ENCODE measurements at places on chromosomes 7 and 10.

GRCh38 chr7:120833546-120833945, 24.4 kb downstream of the TSPAN12 start:
- no peak for DNase-seq

- DNase-seq, result no peak
Measured at GRCh38 chr10:103856797-103857170, 1.4 kb upstream of the SH3PXD2A start.

- DNase-seq, result peak; percentile 94
Measured at GRCh38 chr7:154913638-154914307, 89.2 kb downstream of the PAXIP1 start.

GRCh38 chr10:35770817-35771355, 128.8 kb upstream of the FZD8 start:
- DNase-seq, result no peak

GRCh38 chr7:73683056-73683787, at the start of the genes BUD23 and DNAJC30:
Gene BUD23, plus strand, starts transcription at chr7:73683597. Its CDS starts 29 bp downstream, at chr7:73683626.
Gene DNAJC30, minus strand, starts transcription at chr7:73683453. Its CDS starts 30 bp downstream, at chr7:73683423.
- peak; percentile 83 for DNase-seq

DNA sequence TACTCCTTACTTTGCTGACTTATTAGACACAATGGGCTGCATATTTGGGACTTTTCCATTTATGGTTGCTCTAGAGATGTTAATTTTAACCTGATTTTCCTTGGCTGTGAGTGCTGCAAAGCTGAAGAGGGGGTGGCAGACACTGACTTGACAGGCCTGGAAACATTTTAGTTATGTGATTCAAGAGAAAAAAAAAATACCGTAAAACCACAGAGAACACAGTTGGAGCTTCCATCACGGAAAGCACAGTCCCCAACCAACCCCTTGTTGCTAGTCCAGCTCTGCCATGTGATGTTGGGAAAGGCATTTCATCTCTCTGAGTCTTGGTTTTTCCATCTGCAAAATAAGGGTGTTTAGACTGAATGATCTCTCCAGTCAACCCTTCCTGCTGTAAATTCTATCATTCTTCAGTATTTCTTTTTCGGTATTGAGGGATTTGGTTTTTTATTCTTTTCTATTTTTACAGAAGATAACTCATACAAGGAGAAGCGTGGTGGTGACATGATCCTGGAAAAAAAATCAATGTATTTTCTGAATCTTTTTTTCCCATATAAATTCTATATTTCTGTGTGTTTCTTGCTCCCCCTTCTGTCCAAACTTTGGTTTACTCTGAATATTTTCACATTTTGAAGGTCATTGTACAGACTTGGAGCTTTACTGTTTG, 246.1 kb downstream of the REEP3 start:
- DNase-seq, result no peak

GRCh38 chr10:77911535-77912123, 14.9 kb downstream of the DLG5 start:
- no peak for DNase-seq

DNA sequence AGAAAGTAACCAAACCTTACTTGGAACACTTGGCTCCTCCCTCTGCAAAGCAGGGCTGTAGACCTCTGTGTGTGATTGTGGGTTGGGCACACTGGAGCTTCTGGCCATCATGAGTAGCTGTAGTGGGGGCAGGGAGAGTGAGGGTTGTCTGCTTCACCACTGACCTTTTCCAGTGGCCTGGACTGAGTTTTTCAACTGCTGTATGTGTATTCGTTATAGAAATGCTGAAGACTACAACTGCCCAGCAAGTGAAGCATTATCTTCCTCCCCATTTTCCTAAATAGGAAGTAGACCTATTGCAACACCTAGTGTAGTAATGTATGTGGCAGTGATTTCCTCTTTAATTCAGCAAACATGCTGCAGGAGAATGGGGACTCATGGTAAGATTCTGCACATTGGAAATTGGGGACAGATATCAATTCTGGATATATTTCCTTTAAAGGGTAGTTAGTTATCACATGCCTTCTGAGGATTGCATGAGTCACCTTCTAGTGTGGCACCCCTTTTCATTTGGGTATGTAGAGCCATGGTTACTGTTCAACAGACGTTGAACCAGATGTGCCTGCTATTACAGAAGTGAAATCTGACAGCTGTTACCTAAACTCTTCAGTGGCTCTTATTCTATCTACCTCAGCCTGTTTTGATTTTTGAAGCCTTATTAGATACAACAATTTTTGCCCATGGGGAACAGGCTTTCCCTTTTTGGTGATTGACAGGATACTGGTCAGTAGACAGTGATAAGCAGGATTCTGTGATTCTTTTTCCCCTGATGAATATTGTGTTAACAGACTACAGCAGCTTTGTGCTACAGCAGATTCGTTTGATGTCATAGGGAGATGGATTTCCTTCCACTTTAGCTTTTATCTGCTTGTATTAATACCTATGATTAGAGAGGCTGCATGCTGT, 130.9 kb downstream of the SND1 start:
- no peak for DNase-seq

- DNase-seq, result no peak
Measured at GRCh38 chr7:130070861-130071622, 708 bp downstream of the KLHDC10 start.

- no peak for DNase-seq
Measured at GRCh38 chr7:132030883-132031282, 474.5 kb upstream of the PODXL start.

- DNase-seq, result no peak
Measured at GRCh38 chr7:69185170-69185569, 413.1 kb upstream of the AUTS2 start.

DNA sequence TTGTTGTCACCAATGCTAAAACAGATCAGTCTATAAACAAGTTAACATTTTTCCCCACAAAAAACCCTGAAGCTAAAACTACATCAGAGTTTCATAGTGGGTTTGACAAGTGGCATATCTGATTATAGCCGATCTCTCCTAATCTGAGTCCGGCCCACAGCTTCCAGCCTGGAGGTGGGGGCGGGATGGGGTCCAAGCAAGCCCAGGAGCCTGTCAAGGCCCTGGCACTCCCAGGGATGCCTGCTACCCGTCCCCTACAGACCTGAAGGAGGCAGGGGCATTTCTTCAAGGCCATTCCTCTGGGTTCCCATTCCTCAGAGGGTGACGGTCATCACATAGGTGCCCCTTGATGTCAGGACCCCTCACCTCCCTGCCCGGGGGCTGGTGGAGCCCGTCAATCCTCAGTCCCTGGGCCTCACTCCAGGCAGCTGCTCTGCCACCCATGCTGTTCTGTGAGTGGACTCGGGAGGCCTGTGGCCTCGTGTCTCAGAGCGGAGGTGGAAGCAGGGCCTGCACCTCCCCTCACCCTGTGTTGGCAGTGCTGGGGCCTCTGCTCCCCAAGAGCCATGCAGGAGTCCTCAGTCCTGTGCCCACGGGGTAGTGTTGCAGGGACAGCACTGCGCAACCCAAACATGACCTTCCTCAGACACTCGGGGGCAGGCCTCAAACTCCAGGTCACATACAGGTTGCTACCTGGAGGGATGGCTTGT, 8.8 kb downstream of the DPYSL4 start:
- DNase-seq, result no peak

GRCh38 chr10:130398090-130398994, 262.2 kb downstream of the GLRX3 start:
- no peak for DNase-seq
